ENCODE measurements at places on chromosomes 13 and 19. TPM values are rescaled to one million over a fixed set of nuclear protein-coding genes. Genes with fewer than 3 reads are reported as not detected.

- no peaks in the 10 kb centered on the region for H3K36me3 ChIP-seq
- H3K27me3 ChIP-seq = no peaks in the 10 kb centered on the region
- no peak overlapping the region for H3K4me3 ChIP-seq
- no peaks in the 10 kb centered on the region for H3K4me1 ChIP-seq
Measured at GRCh38 chr19:6925801-6926751, 38.7 kb downstream of the ADGRE1 start.

DNA sequence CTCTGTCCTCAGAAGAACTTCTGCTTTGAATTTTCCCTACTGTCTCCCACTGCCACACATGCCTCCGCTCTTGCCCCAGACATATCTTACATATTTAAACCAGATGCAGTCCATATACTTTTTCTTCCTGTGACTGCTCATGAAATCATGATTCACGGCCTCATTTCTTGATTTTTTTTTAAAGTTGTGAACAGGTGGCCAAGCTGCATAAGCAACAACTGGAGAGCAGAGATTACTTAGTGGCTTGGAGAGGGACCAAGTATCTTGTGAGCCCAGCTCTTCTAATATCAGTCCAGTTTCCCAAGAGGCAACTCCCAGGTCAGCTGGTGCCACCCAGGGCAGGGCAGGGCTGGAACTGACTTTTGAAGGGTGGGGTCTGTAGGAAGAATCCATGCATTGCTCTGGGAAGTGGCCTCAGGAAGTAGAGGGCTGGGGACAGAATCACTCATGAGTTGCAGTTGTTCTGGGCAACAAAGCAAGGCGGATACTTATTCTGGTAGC, 152.4 kb downstream of the LMO7 start:
- no peak for DNase-seq
- H3K27me3 ChIP-seq = no peaks in the 10 kb centered on the region
- H3K4me1 ChIP-seq = peaks cover 75% of the 10 kb centered on the region
- H3K36me3 ChIP-seq = peaks cover 5% of the 10 kb centered on the region

DNA sequence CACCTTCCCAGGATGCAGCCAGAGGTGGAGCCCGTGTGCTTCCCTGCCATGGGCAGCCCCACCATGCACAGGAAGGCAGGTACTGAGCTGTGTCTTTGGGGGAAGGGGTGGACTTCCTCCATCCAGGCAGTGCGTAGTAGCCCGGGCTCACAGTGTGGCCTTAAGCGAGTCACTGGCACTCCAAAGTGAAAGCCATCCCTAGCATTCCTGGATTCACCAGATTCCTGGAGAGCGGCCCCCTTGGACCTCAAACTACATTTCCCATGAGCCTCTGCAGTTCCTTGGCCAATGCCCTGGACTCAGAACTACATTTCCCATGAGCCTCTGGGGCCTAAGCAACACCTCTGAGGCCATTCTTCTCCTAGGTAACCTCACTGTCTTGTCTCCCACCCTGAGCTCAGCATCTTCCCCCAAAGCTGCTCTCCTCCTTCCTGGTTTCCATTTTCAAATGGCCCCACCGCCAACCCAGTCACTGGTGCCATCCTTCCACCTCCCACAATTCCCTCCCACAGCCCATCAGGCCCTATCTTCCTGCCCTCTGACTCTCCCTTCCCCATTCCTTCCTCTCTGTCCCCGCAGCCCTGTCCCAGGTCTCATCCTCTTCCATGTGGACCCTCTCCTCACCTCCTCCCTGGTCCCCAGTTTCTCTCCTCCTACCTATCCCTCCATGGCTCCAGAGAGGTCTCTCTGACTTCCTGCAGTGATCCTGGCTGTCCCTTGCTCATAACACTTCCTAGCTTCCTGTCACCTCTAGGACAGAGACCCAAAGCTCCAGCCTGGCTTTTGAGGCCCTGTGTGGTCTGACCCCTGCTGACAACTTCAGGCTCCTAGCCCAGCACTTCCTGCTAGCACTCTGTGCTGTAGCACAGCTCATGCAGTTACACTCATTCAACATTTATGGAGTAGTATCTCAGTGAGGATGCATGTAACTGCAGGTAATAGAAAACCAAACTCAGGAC, at the start of gene C19orf81:
C19orf81 (plus strand) TSS at position 13 of the 959 bp plus-strand sequence; CDS start at position 13, 0 bp downstream.
- H3K4me1 ChIP-seq = no peaks in the 10 kb centered on the region
- no peak for DNase-seq
- no peak within 1 kb of the TSS for H3K27ac ChIP-seq
- no peak within 1 kb of the TSS for H3K4me3 ChIP-seq
- H3K27me3 ChIP-seq = no peaks in the 10 kb centered on the region

- H3K27ac ChIP-seq = no peak overlapping the region
- peaks cover 31% of the 10 kb centered on the region for H3K27me3 ChIP-seq
- no peaks in the 10 kb centered on the region for H3K36me3 ChIP-seq
- H3K4me3 ChIP-seq = no peak overlapping the region
- no peak for DNase-seq
- peaks cover 39% of the 10 kb centered on the region for H3K4me1 ChIP-seq
Measured at GRCh38 chr19:3281026-3281425, 56.6 kb downstream of the CELF5 start.

DNA sequence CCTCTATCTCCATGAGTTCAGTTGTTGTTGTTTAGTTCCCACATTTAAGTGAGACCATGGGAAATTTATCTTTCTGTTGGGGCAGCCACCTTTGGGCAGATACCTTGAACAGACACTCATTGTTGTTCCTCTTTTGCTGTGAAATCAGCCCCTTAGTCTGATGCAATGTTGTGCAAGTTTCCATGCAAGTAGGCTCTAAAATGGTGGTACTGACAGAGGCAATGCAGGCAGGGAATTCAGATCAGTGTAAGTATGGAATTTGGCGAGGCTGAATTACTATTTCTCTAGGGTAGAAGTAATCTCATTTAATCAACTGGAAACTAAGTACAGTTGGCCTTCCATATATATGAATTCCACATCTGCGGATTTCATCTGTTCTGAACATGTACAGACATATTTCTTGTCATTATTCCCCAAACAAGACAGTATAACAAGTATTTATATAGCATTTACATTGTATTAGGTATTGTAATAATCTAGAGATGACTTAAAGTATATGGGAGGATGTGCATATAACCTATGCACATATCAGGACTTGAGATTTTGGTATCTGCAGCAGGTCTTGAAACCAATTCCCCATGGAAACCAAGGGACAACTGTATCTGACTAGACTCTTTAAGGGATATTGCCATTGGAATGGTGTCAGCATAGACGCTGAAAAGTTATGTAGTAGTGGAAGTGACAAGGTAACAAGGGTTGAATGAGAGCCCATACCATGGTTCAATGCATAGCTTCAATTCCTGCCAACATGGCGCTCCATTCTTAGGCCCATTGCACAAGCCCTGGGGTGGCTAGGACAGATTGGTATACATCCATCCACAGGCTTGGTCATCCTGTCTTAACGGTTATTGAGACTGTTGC, 281.5 kb upstream of the HTR2A start:
- no peak overlapping the region for H3K4me3 ChIP-seq
- DNase-seq = no peak
- H3K27me3 ChIP-seq = no peaks in the 10 kb centered on the region
- no peaks in the 10 kb centered on the region for H3K4me1 ChIP-seq

- H3K4me1 ChIP-seq = peaks cover 17% of the 10 kb centered on the region
- DNase-seq = no peak
- no peak overlapping the region for H3K27ac ChIP-seq
- H3K4me3 ChIP-seq = no peak overlapping the region
Measured at GRCh38 chr13:94332359-94333096, 147.0 kb downstream of the DCT start.

DNA sequence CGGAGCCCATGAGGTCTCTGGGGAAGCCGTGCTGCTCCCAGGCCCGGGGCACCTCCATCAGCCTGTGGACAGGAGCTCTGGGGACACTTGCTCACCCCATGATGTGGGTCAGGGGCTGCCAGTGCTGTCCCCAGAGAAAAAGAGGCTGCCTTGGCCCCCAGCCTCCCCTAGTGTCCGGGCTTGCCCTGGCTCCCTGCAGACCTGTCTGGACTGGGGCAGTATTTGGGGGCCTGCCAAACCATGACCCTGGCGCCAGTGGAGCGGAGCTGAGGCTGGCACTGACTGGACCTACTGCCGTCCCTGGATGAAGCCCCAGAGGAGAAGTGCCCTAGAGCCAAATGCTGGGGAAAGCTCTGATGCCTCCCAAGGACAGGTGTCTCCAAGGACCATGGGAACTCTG, 30.4 kb downstream of the ELAVL1 start:
- no peaks in the 10 kb centered on the region for H3K4me1 ChIP-seq
- DNase-seq = no peak
- H3K27ac ChIP-seq = no peak overlapping the region
- H3K36me3 ChIP-seq = peaks cover 74% of the 10 kb centered on the region
- no peak overlapping the region for H3K4me3 ChIP-seq

DNA sequence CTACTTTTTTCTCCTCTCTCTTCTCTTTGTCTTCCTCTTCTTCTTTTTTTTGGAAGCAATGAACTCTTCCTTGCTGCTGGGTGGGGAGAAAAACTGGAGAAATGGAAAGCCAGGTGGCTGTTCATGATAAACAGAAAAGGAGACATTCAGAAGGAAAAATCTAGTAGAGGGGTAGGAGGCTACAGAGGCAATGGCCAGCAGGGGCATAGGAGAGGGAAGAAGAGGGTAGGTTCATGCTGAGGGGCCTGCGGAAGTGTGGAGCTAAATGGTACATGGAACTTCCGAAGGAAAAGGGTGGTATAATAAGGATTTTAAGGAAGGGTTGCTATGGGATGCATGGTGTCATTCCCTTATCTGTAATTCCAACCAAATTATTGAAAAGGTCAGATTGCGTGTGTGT, 17.5 kb upstream of the HS6ST3 start:
- no peaks in the 10 kb centered on the region for H3K4me1 ChIP-seq
- no peaks in the 10 kb centered on the region for H3K27me3 ChIP-seq
- DNase-seq = no peak
- no peaks in the 10 kb centered on the region for H3K36me3 ChIP-seq

DNA sequence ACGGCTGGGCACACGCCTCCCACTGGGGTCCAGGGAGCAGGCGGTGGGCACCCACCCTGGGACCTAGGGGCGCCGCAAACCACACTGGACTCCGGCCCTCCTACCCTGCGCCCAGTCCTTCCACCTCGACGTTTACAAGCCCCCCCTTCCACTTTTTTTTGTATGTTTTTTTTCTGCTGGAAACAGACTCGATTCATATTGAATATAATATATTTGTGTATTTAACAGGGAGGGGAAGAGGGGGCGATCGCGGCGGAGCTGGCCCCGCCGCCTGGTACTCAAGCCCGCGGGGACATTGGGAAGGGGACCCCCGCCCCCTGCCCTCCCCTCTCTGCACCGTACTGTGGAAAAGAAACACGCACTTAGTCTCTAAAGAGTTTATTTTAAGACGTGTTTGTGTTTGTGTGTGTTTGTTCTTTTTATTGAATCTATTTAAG, 1.6 kb downstream of the JUNB start:
- H3K27me3 ChIP-seq = no peaks in the 10 kb centered on the region
- H3K36me3 ChIP-seq = 0 out of 2 replicates have a peak, but pooled peaks cover 1% of the 10 kb centered on the region
- H3K4me1 ChIP-seq = peaks cover 49% of the 10 kb centered on the region
- peak overlapping the region; percentile 87 for H3K4me3 ChIP-seq
- peak overlapping the region; percentile 81 for H3K27ac ChIP-seq

DNA sequence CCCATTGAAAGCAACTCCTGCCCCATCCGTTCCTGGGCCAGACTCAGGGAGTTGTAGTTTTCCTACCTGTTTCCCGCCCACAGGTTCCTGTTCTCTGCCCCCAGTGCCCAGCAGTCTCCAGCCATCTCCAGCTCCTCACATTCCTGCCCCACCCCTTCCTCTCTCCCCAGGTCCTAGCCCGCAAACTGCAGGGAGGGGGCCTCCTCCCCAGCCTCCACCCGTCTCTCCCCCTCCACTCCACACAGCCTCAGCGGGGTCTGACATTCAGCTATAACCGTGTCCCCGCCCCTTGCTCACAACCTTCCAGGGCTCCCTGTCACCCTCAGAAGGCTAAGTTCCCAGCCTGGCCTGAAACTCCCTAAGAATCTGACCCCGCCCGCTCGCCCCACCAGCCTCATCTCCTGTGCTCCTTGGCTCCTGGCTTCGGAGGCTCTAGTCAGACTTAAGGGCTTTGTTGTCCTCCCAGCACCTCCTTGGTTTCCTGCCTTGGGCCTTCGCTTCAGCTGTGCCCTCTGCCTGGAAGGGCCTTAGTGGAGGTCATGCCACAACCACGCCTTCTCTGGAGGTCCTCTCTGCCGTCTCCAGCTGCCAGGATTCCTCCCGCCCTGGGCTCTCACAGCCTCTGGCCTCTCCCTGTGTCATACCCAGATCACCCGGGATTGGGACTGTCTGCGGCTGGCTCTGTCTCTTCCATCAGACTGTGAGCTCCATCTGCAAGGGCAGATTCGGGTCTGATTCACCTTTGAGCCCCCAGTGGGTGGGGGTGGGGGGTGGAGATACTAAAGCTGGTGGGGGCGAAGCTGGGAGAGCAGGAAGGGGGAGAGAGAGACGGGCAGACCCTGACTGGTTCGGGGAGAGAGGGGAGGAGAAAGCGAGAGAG, 5.1 kb upstream of the SPACA6 start:
- H3K4me1 ChIP-seq = peaks cover 23% of the 10 kb centered on the region
- H3K27ac ChIP-seq = peak overlapping the region; percentile 41
- H3K27me3 ChIP-seq = no peaks in the 10 kb centered on the region
- peak overlapping the region; percentile 50 for H3K4me3 ChIP-seq

DNA sequence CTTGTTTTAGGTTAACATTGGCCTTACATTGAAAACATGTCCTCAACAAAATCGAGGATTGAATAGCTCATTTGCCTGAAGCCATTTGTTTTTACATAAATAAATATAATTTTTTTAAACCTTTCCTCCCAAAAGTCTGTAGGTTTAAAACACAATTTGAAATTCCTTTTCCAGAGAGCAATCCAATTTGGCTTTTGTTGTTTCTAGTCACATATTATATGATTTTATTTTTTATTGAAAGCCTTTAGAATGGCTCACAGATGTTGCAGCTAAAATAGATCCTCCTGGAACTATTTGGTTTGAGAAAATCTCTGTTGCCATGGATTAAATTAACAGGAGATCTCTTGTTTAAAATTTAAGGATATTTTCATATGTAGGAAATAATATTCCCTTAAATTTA, 512.6 kb downstream of the KLF5 start:
- no peaks in the 10 kb centered on the region for H3K27me3 ChIP-seq
- H3K27ac ChIP-seq = no peak overlapping the region
- no peak for DNase-seq
- H3K36me3 ChIP-seq = no peaks in the 10 kb centered on the region
- no peaks in the 10 kb centered on the region for H3K4me1 ChIP-seq

- H3K36me3 ChIP-seq = no peaks in the 10 kb centered on the region
- no peak overlapping the region for H3K4me3 ChIP-seq
- H3K27ac ChIP-seq = no peak overlapping the region
- H3K4me1 ChIP-seq = no peaks in the 10 kb centered on the region
- no peaks in the 10 kb centered on the region for H3K27me3 ChIP-seq
Measured at GRCh38 chr19:27966390-27966816, 1246.5 kb downstream of the UQCRFS1 start.

GRCh38 chr19:5889288-5889971, 14.2 kb downstream of the NDUFA11 start:
- H3K27ac ChIP-seq = no peak overlapping the region
- H3K36me3 ChIP-seq = no peaks in the 10 kb centered on the region
- H3K4me3 ChIP-seq = no peak overlapping the region
- no peak for DNase-seq

The LILRA1 gene
- not detected for polyA plus RNA-seq

The ATP8B3 gene
- polyA plus RNA-seq = 5.8 TPM

The CYP2F1 gene
- polyA plus RNA-seq = not detected

The ADM5 gene
- 4.1 TPM for polyA plus RNA-seq

The GSX1 gene
- not detected for polyA plus RNA-seq

The ZNF813 gene
- 2.1 TPM for polyA plus RNA-seq

The ATF5 gene
- polyA plus RNA-seq = 4.9 TPM

The LENG8 gene
- polyA plus RNA-seq = 41.9 TPM

The MUC16 gene
- polyA plus RNA-seq = not detected

The APLP1 gene
- 2.0 TPM for polyA plus RNA-seq
